ENCODE measurements at places on chromosomes 11 and 22.
A peak's percentile ranks its signal among the peaks of the same experiment; 100 is the strongest.

DNA sequence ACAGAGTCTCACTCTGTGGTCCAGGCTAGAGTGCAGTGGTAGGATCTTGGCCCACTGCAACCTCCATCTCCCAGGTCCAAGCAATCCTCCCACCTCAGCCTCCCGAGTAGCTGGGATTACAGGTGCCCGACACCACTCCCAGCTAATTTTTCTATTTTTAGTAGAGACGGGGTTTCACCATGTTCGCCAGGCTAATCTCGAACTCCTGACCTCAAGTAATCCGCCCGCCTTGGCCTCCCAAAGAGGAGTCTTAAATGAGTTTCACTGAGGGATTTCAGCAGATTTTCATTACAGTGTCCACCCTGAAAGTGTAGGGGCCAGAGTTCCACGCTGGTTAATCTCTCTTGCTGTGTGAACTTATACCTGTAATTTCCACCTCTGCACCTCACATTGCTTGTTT, 412 bp upstream of the RPS3 start:
- DNase-seq: no peak

DNA sequence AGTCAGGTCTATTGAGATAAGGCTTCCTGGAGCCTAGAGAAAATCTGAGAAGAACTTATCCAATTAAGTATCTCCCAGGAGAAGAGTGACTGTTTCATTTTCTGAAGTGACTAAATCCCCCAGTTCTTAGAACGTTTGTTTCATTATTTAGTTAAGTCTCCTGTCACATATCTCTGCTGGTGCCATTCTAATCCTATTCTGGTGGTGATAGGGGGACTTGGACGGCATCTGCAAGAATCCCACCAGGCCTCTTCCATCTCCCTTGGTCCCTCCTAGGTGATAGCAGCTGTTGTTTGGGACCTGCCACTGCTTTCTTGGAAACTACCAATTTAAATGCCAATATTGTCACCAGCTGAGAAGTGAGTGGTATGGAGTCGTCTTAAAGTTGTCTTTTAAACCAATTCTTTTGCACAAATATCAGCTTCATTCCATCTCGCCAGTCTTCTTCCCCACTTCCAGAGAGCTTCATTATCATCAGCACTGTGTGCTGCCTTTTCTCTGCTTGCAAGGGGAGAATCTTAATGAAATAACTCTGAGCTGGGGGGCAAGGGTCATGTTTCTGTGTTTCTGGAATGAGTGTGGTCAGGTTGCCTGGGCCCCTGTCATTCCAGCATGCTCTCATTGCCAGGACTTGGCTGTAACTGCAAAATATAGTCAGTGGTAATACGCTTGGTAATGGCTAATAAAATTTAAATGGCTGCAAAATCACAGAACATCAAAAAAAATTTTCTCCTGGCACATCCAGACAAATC, 104.8 kb downstream of the LDLRAD3 start:
- no peak for DNase-seq

DNA sequence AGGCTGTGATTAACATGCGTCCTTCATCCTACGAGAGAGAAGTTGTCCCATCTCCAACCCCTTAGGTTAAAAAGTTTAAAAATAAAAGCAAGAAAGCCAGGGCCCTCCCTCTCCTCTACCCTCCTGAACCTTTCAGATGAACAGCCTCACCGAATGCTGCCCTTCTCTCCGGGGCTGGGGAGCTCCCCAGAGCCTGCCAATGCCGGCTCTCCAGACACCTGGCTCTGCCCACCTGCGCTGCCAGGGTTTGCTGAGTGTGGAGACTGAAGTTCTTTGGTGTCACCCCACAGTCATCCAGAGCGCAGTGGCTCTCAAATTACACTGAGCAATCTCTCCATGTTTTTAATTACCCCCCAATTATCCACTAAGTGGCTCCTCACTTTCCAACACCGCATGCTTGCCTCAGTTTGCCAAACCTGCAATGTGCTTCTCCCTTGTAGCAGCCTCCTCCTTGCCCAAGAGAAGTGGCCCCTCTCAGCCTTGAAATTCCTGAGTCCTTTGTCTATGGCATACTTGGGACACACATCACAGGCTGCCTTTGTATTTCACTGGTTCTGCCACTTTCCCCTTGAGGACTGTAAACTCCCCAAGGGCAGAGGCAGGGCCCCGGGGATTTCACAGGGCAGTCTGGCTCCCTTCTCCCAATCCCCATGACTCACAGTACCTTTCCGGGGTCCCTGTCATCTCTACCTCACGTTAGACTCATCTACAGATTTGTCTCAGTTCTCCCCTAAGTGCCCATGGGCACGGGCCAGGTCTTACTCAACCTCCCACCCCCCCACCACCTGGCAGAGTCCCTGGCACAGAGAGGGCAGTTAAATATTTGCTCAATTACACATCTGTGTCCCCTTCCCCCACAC, 2.0 kb downstream of the MYH9 start:
- DNase-seq: no peak

GRCh38 chr11:103325686-103326069, 216.5 kb downstream of the DYNC2H1 start:
- no peak for DNase-seq

DNA sequence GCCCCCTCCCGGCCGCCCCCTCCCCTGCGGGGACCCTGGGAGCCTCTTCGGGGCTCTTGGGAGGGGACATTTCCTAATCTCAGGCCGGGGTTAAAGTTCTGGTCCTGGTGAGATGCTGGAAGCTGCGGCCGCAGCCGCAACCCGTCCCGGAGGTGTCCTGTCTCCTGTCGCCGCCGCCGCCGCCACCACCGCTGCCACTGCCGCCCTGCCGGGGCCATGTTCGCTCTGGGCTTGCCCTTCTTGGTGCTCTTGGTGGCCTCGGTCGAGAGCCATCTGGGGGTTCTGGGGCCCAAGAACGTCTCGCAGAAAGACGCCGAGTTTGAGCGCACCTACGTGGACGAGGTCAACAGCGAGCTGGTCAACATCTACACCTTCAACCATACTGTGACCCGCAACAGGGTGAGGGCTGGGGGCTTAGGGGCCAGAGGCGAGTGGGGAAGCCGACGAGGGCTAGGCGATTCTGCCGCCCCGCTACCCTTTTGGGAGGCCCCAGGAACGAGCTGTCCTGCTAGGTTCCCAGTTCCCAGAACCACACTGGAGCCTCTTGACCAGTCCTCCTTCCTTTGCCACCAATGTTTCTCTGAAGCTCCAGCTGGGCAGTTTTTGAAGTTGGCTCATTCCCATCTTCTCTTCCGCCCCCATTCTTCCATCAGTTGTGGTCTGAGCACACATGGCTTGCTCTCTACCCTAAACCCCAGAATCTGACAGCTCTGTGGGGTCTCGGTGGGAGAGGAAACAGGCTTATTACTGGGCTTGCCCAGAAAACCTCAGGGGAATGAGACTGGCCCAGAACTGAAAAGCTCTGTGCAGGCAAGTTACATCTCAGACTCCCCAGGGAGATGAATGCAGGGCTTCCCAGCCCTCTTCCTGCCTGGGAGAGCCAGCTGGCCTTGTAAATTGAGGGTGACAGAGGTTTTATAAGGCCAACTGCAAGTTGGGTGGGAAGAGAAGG, 781 bp downstream of the SIDT2 start:
- peak; percentile 38 for DNase-seq

- DNase-seq: no peak
Observed at GRCh38 chr11:114057147-114057546, 2.4 kb upstream of the ZBTB16 start.

GRCh38 chr11:12508151-12508751, 130.9 kb downstream of the PARVA start:
- DNase-seq: no peak

- DNase-seq: no peak
Observed at GRCh38 chr22:20554824-20555223, 47.4 kb downstream of the MED15 start.

- no peak for DNase-seq
Observed at GRCh38 chr11:111157571-111157970, 88.0 kb upstream of the POU2AF2 start.

GRCh38 chr11:122601141-122602125, 54.1 kb upstream of the UBASH3B start:
- no peak for DNase-seq

DNA sequence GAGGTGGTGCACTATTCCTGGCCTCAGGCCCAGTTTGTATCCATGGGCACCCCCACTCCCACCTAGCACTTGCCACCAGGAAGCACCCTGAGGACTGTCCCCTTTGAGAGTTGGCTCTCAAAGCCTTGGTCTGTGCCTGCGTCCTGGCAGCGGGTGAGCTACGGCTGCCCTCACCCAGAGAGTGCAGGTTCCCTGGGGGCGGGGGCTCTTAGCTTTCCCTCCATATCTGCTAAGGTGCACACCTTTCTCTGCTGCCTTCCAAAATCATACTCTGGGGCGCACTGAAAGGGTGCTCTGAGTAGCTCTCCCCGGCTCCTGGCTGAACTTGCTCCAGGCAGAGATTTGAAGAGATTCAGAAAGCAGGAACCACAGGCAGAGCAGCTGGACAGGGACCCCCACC, 7.1 kb downstream of the KCNQ1 start:
- no peak for DNase-seq

DNA sequence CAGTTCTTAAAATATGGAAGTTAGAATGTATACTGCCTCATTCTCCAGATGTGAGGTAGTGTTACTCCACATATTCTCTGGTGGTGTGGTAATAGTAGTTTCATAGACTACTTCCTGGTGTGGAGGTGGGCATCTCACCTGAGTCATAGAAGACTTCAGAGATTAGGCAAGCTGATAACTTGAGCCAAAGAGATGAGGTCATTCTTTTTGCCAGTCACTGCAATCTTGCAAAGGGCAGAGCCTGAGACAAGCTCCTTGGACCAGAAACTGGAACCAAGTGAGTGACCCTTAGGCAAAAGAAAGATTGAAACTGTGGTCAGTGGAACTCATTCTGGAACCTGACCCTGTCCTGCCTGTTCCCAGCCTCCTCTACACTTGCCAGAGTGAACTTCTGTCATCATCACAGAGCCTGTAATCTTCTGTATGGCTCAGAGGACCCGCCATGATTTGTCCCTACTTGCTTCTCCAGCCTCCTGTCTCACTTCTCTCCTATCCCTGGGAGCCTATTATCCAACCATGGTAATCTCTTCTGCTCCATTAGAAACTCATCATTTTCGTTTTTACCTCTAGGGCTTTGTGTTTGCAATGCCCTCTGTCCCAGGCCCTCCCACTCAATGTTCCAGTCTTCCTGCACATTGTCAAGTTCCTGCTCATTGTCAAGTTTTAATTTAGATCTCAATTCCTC, 10.6 kb upstream of the CCDC83 start:
- DNase-seq: no peak

DNA sequence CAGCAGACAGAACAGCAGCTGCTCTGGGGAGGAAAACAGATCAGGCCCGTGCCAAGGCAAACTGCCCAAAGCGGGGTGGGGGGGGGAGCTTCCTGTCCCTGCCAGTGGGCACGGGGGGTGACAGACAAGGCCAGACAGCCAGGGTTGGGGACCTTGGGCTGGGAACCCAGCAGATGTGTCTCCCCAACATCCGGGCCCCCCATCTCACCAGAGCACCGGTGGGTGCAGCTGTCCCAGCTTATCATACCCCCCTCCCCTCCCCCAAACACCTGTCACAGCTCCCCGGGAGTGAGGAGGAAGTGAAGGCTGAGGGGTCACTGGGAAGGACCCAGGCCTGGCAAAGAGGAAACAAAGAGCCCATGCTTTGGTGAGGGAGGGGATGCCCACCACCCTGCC, 1.3 kb downstream of the PPP1R14B start:
- peak; percentile 67 for DNase-seq
